ENCODE measurements at places on chromosomes 12 and 14. TPM values are rescaled to one million over a fixed set of nuclear protein-coding genes. Genes with fewer than 3 reads are reported as not detected.

The YAF2 gene
- total RNA-seq, result 44.4 TPM

The TBX3 gene
- not detected for total RNA-seq

The JAG2 gene
- 2.6 TPM for total RNA-seq

The CLEC14A gene
- not detected for total RNA-seq

The CISTR gene
- not detected for total RNA-seq

The VRTN gene
- not detected for total RNA-seq

GRCh38 chr14:63956326-63956725, 103.5 kb downstream of the SYNE2 start:
- DNase-seq, result no peak

DNA sequence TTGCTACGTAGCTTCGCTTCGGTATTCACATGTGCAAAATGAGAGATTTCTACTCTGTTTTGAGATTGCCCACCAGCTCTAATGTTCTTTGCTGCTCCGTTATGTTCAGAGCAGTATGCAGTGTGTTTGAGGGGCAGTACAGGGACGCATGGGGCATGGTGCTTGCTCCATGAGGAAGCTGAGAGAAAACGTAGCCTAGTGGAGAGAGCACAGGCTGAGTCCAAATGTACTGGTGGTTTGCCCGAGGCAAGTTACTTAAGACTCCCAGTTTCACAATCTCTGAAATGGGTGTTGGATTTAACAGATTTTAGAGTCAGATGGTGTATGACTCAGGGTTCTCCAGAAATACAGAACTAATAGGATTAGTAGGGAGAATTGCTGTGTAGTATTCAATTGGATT, 310.5 kb downstream of the ETNK1 start:
- no peak for DNase-seq

DNA sequence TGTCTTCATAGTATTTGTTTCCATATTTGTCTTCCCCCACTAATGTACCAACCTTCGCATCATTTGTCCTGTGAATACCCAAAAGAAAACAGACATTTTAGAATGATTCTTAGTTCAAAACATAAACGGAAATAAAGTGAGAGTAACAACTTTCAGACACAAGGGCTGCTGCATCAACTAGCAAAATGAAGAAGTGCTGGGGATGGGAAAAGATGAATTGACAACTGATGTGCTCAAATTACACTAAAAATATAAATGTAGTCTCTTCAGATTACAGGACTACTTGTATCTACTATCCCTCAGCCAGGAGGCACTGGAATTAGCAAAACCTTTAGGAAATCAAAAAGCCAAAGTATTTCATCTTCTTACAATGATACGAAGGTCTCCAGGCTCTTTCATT, 743 bp downstream of the NDUFA12 start:
- DNase-seq, result no peak

GRCh38 chr12:46959502-46959901, 119.9 kb upstream of the PCED1B start:
- DNase-seq, result no peak

- no peak for DNase-seq
Observed at GRCh38 chr12:92221656-92222315, 76.1 kb upstream of the BTG1 start.

DNA sequence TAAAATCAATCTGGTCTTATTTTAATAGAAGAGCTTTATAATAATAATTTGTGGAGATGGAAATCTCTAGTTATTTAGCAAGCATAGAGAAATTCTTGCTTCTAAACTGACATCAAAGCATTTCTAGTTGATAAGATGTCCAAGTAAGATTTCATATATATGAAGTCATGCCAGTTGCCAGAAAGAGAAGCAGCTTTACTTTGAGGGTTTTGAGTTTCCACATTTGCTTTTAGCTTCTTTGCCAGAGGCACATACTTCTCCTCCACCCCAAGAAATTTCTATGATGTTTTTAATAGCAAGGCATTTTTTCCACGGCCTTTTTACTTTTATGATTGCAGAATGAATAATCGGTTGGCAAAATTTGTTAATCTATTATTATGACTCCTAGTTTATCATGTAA, 24.2 kb upstream of the YAF2 start:
- DNase-seq, result no peak

- no peak for DNase-seq
Observed at GRCh38 chr12:41992022-41992421, 152.7 kb downstream of the GXYLT1 start.

- peak; percentile 53 for DNase-seq
Observed at GRCh38 chr12:12723681-12724420, 6.7 kb downstream of the CDKN1B start.

DNA sequence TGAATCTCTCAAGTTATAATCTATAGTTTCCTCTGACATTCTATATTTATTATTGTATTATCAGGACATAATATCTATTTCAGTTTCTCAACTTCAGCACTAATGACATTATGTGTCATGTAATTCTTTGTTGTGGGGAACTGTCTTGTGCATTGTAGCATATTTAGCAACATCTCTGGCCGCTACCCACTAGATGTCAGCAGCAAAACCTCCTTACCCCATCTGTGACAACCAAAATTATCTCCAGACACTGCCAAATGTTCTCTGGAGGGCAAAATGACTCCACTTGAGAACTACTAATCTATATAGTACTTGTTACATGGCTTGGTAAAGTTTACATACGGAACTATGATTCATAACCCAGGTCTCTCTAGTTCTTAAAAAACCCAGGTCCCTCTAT, 110.2 kb downstream of the RASSF9 start:
- no peak for DNase-seq

DNA sequence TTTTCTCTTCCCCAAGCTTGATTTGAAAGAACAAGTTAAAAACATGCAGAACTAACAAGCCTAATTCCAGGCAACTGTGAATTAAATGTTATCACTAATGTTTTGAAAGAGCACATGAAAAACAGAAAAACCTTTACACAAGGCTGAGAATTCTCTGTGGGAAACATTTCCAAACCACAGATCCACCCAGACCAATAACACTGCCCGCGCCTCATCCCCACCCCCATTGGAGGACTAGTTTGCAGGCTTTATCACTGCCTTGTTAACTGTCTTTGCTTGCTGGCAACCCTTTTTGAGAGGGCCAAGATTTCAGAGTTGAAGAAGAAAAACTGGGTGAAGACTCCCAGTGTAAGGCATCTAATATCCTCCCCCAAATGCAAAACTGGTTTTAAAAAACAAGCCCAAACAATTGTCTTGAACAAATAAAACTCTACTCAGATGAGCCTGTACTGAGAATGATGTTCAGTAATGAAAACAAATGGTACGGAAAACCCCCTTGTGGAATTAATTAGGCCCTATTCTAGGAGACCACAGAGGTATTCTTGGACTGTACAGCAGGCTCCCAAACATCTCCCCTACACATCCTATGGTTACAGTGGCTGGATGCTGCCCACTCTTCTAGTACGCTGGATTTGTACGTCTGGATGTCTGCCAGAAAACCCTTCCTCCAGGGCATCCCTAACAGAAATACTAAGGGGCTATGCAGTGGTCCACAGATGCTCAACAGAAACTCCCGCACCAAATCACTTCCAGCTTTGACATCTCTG, 5.8 kb downstream of the MAX start:
- no peak for DNase-seq

DNA sequence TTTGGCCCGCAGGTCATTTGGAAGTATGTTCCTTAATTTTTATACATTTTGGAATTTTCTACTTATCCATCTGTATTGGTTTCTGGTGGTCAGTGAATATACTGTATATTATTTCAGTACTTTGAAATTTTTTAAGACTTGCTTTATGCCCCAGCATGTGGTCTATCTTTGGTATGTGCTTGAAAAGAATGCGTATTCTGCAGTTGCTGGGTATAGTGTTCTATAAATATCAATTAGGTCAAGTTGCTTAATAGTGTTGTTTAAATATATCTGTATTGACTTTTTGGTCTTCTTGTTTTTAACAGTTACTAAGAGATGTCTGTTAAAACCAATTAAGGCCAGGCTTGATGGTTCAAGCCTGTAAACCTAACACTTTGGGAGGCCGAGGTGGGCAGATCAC, 21.7 kb upstream of the SIX1 start:
- no peak for DNase-seq

All from activated CD4-positive, alpha-beta memory T cell treated with anti-CD3 and anti-CD28 coated beads, Interleukin-2, amount 10 ng/mL, durations not matched to agents 7 days and 5 days (primary cell).